ENCODE measurements at places on chromosomes 6 and 20. TPM values are rescaled to one million over a fixed set of nuclear protein-coding genes. Genes with fewer than 3 reads are reported as not detected.

DNA sequence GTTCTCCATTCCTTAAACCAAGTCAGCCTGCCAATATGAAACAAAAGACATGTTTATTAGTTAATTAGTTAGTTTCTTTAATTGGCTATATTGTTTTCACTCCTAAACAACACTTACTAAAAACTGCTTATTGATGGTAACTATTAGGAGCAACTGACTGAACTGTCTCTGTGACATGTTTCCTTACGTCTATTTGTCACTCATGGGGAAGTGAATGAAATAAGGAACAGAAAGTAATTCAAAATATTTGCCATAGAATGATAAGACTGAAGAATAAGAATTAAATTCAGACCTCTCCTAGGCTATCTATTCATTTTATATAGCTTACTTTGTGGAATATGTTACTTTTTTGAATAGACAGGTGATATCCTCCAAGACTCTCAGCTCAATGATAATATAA lies 217.2 kb downstream of the LAMA2 start:
- DNase-seq = no peak

- DNase-seq = no peak
Measured at GRCh38 chr20:21141825-21142224, 15.9 kb downstream of the KIZ start.

- no peak for DNase-seq
Measured at GRCh38 chr6:99612551-99613408, 6.1 kb downstream of the PRDM13 start.

GRCh38 chr20:22984606-22985005 lies 50.5 kb upstream of the SSTR4 start:
- DNase-seq = no peak

DNA sequence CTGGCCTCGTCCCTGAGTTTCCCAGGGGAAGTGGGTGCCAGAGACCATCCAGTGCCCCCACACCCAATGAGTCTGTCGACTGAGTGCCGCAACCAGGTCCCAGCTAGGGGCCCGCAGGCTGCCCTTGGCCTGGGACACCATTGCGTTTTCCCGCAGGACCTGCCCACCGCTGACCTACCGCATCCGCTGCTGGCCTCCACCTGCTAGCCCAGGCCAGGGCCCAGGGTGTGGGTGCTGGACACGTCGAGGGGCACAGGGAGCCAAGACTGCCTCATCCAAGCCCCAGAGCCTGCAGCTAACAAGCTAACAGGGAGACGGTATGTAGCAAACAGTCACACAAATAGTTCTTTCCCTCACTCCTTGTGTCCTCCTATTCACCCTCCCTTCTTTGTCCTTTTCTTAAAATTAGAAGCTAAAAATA lies 97.7 kb downstream of the TMEM242 start:
- DNase-seq = no peak

C20orf144 gene
- not detected for total RNA-seq

KHDC1 gene
- 6.4 TPM for total RNA-seq

MAFB gene
- 0.62 TPM for total RNA-seq

PDYN gene
- not detected for total RNA-seq

SLC17A2 gene
- total RNA-seq = not detected

NELFE gene
- total RNA-seq = 117 TPM

Measured in A172 (cell line).